ENCODE measurements at places on chromosomes 1 and 21. TPM values are rescaled to one million over a fixed set of nuclear protein-coding genes. Genes with fewer than 3 reads are reported as not detected.

FAM72D gene
- 1.6 TPM for polyA plus RNA-seq

PI4KB gene
- polyA plus RNA-seq: 65.7 TPM

DNA sequence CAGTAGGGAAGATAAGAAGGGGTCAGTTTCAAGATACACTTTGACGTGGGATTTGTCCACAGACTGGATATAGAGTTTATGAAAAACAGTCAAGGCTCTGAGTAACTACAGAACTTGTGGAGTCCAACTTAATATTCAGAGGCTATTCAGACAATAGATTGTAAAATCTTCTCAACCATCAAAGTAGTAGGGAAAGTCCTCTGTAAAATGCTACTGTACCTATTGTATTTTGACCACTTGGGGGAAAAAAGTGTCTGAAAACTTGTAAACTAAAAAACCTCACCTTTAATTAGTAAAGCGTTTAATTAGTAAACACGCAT, 10.5 kb downstream of the PTP4A2 start:
- DNase-seq: no peak

DEPDC1 gene
- polyA plus RNA-seq: 17.1 TPM

DNA sequence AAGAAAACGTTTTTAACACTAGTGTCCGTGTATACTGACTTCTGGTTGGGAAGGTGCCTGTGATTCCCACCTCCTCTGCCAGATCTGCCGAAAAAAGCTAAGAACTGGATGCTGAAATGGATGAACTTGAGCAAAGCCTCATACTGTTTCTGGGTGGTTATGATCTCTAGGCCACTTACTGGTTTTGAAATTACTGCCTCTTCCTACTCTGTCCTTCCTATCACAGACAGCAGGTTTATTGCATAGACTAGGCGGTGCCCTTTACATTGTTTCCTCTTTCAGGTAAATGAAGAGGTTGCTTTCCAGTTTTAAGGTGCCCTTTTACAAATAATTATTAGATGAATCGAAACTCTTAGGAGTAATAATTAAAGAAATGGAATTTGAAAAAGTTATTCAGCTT, 27.5 kb downstream of the PEX14 start:
- DNase-seq: no peak

LCE6A gene
- not detected for polyA plus RNA-seq

GRCh38 chr1:145858238-145858900, 512 bp downstream of the PIAS3 start:
- no peak for DNase-seq

GRCh38 chr1:117059334-117059677, 820 bp upstream of the TTF2 start:
- DNase-seq: no peak

GRCh38 chr1:7852804-7853683, at the start of gene UTS2:
UTS2 (minus strand) TSS chr1:7853065; CDS start chr1:7853003, 62 bp downstream.
- no peak for DNase-seq

GRCh38 chr1:244755673-244756072, 79.8 kb upstream of the COX20 start:
- no peak for DNase-seq

DNA sequence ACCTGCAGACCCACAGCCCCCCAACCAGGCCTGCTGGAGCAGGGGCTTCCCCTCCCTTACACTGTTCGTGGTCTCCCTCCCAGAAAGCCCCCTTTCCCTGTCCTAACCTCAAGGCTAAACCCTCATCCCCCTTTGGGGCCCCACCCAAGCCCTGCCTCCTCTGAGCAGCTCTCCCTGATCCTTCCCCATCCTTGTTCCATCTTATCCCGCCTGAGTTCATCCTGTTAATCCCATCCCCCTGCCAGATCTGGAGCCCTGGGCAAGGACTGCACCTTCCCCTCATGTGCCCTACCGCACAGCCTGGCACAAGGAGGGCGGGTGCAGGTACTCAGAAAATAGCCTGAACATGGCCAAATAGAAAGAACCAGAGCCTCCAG, 6.9 kb upstream of the TNNT2 start:
- no peak for DNase-seq

- DNase-seq: no peak
These were observed 86.4 kb upstream of the C1orf21 start for GRCh38 chr1:184300446-184300845.

HEYL gene
- polyA plus RNA-seq: 25.2 TPM

All from renal cortex interstitium (tissue), 15 donors.